ENCODE measurements at places on chromosomes 6 and 20.

GRCh38 chr20:10501402-10501801, 66.3 kb downstream of the SLX4IP start:
- DNase-seq, result no peak

GRCh38 chr6:31307669-31308049, 35.8 kb upstream of the HLA-C start:
- DNase-seq, result no peak

- DNase-seq, result peak; percentile 56
Measured at GRCh38 chr6:118810420-118811027, 83.4 kb upstream of the ASF1A start.

- no peak for DNase-seq
Measured at GRCh38 chr6:97177905-97178304, 105.1 kb downstream of the MMS22L start.

DNA sequence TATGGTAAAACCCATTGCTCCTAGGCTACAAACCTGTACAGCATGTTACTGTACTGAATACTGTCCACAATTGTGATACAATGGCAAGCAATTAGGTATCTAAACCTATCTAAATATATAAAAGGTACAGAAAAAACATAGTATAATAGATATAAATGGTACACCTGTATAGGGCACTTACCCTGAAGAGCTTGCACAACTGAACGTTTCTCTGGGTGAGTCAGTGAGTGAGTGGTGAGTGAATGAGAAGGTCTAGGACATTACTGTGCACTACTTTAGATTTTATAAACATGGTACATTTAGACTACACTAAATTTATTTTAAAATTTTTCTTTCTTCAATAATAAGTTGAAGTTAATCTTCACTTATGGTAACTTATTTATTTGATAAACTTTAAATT, 119.9 kb upstream of the CEP85L start:
- no peak for DNase-seq

- no peak for DNase-seq
Measured at GRCh38 chr20:3068986-3069900, 2.2 kb upstream of the OXT start.

GRCh38 chr20:43537921-43538877, 20.6 kb upstream of the SGK2 start:
- DNase-seq, result no peak

DNA sequence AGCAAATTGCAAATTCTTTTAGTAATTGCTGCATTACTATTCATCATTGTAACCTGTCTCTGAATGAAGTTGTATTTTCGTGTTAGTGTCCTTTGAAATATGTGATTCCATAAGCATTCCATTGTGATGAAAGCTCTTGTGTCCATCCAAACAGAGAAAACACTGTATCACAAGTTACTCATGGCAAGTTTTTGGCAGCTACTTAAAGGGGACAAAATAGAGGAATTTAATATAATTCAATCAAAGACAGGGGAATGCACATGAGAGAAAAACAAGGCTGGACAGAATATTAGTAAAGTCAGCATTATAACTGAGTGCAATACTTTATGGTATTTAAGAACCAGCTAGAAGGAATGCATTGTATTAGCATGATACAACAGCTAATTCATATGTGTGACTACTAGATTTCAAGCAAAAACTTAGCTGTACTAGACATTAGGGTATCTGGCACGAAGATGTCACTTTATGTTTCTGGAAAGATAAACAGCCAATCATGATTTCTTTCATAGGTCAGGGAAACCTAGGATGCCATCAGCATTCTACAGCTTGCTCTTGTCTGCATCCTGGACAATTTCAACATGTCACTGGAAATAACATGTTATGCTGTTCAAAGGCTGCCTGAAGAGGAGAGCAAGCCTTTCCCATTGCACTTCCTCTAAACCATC, 270.6 kb upstream of the MARCKS start:
- DNase-seq, result no peak

DNA sequence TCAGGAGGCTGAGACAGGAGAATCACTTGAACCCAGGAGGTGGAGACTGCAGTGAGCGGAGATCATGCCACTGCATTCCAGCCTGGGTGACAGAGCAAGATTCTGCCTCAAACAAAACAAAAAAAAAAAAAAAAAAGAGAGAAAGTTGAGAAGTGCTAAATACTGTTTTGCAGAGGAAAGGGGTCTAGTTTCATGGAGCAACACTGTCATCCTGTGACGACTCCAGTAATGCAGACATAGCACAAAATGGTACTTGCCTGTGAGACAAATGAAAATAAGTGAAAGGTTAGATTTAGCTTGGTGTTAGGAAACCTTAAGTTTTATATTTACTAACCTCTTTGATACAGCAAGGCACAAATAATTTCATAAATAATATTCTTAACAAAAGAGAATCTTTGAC, 29.7 kb downstream of the CEP162 start:
- no peak for DNase-seq

GRCh38 chr6:170097505-170098427, 193.1 kb downstream of the DLL1 start:
- DNase-seq, result no peak

GRCh38 chr6:40520678-40521077, 66.5 kb downstream of the LRFN2 start:
- no peak for DNase-seq

DNA sequence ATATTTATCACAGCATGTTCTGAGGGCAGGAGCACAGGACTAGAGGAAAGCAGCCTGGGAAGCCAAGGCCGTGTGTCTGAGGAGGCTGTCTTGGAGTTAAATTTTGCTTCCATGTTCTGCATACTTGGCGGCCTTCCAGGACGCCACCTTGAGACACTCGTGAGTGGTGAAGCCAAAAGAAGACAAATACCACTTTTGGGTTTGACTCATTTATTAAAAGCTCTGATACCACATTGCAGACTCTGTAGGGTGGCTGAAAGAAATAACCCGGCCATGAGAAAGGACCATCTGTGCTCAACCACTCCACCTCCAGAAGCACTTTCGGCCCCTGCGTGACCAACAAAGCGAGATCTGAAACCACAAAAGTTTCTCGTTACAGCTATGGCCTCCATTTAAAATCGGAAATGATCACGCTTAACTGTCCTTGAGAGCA, 120.0 kb downstream of the TMEM242 start:
- DNase-seq, result no peak

GRCh38 chr20:855466-856360, 22.2 kb downstream of the FAM110A start:
- DNase-seq, result no peak

DNA sequence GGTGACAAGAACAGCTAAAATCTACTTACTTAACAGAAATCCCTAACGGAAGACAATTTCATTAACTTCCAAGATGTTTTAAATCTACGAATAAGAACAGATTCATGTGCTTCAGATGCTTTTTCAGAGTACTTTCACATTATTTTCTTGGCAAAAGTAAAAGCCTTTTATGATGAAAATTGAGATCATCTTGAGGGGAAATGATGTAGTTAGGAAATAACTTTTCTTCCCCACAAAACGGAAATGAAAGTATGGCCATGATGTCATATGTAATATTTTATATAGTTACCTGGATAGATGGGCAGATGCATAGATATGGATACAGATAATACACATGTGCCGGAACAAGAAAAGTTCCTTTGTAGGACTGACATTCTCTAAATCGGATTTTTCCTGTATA, 32.8 kb downstream of the SASH1 start:
- no peak for DNase-seq

DNA sequence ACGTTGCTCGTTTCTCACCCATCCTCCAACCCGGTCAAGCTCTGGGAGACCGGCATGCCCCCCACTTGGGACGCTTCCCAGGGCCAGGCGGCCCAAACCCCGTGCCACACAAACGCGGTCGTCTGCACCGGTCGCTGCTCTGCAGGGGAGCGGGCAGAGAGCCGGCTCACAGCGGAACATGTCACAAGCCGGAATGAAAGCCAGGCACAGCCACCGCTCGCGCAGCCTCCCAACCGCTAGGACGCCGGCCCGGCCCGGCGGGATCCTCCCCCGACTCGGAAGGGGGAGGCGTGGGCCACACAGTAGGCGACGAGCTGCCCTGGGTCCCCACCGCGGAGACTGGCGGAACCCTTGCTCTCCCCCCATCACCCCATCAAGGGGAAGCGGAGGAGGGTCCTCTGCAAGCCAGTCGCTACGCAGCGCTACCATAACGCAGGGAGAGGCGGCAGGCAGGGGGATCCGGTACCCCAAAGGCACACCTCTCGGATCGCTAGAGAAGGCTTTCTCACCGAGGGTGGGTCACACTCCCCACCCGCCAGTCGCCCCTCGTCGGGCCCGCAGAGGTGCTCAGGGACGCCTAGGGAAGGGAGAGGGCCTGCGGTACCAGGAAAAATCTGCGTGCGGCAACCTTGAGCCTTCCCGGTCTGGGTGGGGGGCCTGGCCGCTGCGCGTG, 768.4 kb upstream of the DEFB115 start:
- DNase-seq, result no peak

- no peak for DNase-seq
Measured at GRCh38 chr6:85673198-85674139, 30.8 kb upstream of the SYNCRIP start.

- DNase-seq, result no peak
Measured at GRCh38 chr20:41380551-41381193, 14.1 kb upstream of the EMILIN3 start.

DNA sequence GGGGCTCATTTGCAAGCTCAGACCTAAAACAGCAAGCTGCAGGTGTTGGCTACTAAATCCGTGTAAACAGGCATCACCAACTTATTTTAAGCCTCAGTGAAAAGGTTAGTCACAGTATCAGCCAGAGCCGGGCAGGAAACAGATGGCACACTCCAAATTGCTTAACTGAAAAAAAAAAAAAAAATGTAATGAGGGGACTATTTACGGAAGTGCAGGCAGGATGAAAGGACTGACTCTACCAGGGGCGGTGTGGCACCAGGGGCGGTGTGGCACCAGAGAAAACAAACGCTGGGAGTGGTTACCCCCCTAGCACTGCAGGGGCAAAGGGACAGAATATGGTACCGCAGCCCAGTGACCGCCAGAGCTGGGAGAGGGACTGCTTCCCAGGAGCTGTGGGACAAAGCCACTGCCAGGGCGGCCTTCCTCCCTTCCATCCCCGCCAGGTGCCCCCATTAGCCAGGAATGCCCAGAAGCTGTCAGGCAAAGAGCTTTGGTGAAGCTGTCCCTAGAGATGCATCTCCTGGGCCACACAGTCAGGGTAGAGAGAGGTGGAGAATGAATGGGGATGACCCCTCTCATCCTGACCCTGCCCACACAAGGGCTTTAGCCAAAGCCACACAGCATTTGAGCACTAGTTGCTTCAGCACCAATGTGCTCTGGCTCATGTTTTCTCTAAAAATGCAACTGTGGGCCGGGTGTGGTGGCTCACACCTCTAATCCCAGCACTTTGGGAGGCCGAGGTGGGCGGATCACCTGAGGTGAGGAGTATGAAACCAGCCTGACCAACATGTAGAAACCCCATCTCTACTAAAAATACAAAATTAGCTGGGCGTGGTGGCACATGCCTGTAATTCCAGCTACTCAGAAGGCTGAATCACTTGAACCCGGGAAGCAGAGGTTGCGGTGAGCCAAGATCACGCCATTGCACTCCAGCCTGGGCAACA, 39.6 kb upstream of the GFOD1 start:
- no peak for DNase-seq

- no peak for DNase-seq
Measured at GRCh38 chr20:40073535-40074111, 615.4 kb downstream of the MAFB start.

DNA sequence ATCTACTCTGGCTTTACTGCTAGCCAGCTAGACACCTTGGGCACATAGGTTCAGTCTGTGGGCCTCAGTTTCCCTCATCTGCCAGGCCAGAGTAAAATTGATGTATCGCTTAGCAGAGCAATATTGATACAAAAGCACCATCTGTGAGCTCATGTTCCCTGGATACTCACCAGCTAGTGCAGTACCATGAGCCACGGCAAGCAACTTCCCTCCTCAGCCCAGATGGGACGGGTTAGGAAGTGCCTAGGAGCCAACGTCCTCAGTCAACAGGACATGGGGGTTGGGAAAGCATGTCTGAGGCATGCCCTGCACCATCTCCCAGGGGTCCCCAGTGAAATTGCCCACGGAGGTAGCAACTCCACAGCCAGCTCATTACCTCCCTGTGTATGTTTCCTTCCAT, 258.3 kb downstream of the ANKRD60 start:
- DNase-seq, result no peak

DNA sequence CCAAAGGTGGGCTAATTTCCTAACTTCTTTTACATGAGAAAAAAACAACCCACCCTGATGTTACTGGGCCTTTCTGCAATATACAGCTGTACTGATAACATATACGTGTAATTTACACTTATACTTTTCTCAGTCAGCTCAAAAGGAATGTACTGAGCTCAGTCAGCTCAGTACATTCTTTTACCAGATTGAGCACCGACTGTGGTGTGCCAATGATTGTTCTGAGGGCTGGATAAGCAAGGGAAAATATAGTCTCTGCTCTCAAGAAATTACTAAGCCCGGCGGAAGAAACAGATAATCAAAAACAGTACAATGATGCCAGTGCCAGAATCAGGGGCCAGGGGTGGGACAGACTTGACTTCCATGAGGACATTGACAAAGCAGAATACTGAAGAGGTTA, 10.0 kb upstream of the BLOC1S5 start:
- no peak for DNase-seq

GRCh38 chr20:38018385-38018784, 14.9 kb downstream of the TTI1 start:
- no peak for DNase-seq

DNA sequence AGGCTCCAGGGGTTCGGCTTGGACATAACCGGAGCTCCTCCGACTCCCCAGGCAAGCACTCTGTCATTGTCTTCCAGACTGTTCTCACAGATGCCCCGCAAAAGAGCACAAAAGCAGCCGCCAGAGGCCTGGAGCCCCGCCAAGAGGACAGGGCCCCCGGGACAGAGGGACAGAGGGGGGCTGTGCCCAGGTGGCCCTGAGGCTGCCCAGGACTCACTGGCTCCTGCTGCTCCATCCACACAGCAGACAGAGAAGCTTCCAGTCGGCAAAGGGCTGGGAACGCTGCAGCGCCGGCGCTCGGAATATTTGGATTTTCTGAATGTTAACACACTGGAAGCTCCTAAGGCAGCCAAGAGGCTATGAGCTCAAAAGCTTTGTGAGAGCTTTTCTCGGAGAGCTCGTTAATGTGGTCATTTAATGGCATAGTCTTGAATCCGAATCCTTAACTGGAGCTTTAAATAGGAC, 68.0 kb upstream of the QKI start:
- DNase-seq, result no peak

DNA sequence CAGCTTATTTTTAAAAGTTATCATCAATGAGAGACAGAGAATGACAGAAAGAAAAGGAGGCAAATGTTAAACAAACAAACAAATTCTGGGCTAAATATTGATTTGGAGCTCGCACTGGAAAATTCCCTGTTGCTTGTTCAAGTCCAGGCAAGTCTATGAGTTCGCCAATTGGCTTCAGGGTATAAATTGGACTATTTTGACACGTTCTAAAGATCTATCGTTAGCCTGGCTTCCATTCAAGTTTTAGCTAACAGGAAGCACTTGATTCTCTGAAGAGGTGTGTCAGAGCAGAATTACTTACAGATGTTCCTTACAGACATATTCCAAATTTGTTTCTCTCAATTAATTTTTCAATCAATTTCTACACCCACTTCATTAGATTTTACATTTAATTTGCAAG, 15.8 kb upstream of the RFPL4B start:
- DNase-seq, result no peak
